ENCODE measurements at places on chromosomes 16 and 17.

DNA sequence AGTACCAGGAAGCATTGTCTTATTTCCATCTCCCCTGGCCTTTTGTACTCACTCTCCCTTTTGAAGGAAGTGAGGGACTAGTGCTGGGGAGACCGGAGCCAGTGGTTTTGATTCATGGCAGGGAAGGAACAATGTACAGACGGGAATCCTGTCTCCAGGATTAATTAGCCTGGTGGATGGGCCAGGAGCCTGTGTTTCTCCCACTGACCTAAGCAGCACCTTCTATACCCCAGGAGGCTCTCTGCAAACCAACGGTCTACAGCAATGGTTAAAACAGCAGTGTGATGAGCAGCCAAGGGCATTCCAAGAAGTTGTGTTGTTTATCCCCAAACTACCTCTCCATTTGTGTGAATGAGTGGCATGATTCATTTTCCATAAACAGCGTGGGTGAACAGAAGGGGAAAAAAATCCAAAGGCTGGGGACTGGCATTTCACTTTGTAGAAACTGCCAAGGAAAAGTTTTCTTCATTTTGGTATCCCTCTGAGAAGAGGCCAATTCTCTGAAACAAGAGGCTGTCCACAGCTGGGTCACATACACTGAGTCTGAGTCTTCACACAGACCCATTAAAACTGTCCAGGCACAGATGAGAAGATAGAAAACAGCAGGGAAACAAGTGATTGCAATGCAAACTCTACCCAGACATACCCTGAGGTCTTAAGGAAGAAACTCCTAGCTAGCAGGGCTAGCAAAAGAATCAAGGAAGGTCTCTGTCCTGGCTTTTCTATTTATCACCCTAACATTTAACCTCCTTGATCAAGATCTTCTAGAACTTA lies 18.1 kb downstream of the ANKFN1 start:
- DNase-seq: no peak

DNA sequence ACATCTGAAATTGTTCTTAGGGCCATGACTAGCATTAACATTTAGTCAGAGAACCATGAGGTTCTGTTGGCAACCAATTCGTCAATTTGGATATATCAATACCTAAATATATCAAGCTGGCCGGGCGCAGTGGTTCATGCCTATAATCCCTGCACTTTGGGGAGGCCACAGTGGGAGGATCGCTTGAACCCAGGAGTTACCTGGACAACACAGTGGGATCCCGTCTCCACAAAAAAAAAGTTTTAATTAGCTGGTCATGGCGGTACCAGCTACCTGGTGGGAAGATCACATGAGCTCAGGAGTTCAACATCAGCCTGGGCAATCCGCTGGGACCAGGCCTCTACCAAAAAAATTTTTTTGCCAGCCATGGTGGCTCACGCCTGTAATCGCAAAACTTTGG lies 8.4 kb downstream of the YWHAE start:
- no peak for DNase-seq

DNA sequence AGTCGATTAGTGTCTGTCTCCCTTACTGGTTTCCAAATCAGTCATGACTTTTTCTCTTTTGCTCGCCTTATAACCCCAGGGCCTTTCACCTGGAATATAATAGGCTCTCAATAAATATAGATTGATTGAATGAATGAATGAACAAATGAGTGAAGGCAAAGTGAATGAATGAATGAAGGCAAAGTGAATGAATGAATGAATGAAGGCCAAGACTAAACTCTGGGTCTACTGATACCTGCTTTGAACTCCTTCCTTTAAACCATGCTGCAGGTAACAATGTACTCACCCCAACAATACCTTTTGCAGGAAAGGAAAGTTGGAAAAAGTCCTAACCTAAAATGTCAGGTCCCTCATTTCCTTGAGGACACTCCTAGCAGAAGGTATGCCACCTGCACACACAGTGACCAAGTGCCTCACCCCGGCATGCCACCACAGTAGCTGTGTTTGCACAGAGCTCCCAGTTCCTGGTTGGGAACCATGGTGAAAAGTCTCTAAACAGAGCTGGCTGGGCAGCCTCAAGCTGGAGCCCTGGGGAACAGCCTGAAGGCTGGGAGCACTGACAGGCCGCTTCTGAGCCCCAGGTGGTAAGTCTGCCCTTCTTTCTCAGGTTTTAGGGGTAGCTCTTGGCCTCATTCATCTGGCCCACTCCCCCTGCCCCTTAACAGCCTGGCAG lies 42.7 kb upstream of the ANKFN1 start:
- no peak for DNase-seq

DNA sequence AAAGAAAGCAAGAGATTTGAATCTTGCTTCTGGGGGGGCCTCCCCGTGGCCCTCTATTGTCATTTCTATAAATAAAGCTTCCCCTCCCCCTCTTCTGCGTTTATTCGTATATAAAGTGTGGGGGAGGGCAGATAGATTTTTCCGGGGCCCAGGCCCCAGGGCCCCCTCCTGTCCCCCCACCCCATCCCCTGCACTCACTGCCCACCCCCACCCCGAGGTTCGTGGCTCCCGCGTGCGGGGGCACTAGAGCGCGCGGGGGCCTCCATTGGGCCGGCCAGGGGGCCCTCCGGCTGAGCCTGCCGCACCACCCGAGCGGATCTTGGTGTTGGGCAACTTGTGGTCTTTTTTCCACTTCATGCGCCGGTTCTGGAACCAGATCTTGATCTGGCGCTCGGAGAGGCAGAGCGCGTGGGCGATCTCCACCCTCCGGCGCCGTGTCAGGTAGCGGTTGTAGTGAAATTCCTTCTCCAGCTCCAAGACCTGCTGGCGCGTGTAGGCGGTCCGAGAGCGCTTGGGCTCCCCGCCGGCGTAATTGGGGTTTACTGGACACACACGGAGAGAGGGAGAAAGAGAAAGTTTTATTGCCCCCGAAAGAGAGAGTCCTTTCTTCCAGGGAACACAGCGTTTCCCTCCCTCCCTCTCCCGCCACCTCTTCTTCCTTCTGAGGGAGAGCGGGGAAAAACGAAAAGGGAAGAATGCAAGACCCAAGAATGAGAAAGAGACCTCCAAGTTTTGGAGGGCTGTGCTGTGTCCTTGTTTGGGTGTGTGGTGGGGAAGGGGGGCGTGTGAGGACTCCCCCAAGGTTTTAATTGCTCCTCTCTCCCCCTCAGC lies 1.5 kb downstream of the HOXB4 start:
- DNase-seq: no peak

DNA sequence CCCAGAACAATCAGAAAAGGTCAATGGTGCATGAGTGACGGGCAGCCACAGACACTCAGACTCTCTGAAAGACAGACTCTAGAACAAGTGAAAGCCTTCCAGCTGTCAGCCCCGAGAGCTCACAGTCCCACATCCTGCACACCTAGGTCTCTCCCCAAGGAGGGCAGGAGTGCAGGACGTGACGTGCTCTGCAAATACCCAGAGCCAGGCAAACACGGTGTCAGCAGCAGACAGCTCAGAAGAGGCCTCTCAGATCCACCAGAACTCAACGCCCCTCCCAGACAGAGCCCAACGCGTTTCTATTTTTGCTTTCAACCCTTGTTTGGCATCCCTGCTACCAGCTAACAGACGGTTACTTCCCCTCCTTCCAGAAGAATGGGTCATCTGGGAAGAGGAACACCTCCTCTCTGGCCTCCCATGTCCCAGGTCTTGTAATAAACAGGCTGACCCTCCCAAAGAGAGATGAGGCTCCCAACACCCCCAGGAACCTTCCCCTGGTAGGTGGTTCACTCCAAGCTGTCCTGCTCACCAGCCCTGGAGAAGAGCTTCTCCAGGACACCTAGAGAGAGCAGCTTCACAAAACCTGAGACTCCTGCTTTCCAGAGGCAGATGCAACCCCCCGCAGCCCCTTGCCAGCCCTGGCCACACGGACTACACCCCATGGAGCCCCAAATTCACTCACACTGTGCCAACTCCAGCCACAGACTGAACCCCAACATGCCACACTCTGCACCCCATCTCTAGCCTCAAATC lies 7.6 kb downstream of the PITPNM3 start:
- DNase-seq: no peak

DNA sequence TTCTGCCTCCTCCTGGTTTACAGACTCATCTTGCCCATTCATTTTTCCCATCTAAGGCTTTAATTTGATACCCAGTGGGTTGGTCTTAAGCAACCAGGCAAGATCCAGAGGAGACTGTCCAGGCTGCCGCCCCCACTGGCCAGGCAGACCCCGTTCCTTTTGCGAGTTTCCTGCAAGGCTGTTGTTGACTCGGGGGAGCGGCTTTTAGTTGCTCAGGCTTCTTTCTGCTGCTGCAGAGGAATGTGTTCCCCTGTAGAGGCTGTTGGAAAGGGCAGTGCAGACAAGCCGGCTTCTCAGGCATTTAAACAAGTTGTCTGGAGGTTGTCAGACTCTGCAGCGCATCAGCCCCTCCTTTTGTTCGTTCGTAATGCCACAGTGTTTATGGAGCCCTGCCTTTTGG lies 231.2 kb downstream of the PRKCA start:
- no peak for DNase-seq

- DNase-seq: no peak
These were observed at the start of gene CD300LD for GRCh38 chr17:74592087-74592990. Gene CD300LD, minus strand, starts transcription at chr17:74592283. Its CDS starts 81 bp downstream, at chr17:74592202.

DNA sequence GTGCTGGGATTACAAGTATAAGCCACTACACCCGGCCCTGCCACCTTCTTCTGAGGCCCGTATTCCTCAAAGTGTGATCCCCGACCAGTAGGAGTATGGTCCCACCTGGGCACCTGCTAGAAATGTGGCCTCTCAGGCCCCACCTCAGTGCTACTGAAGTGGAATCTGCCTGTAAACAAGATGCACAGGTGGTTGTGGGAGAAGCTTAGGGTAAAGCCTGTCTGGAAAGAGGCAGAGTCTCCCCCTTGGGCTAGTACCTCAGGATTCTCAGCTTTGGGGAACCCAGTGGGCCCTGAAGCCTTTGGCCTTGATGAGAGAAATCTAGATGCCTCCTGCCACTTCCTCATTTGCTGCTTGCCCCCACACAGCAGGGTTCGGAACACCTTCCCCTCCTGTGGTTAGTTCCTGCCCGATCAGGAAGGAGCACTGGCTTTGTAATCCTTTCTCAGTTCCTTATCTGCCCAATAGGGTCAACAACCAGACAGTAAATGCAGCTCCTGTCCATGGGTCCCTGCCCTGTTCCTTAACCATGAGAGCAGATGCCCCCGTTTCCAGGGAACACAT lies 25.2 kb downstream of the TK2 start:
- DNase-seq: no peak

DNA sequence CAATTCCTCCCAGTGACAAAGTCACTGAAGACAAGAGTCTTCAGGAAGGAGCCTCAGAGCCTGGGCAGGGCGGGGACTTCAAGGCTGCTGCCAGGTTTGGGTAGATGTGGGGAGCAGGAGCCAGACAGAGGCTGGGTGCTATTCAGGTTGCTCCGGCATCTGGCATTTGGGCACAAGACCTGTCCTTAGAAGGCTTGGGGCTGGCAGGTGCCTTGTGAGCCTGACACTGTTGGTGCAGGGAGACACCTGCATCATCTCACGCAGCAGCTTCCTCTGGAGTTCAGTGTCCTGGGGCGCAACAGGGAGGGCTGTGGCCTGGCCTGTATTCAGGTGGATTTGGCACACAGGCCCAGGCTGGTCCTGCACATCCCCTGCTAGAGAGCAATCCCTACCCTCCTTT lies 65.0 kb downstream of the MPRIP start:
- DNase-seq: no peak

- peak; percentile 69 for DNase-seq
These were observed 30.6 kb downstream of the CDRT15 start for GRCh38 chr17:14205992-14206461.

GRCh38 chr16:78242239-78242630 lies 142.8 kb downstream of the WWOX start:
- DNase-seq: no peak

DNA sequence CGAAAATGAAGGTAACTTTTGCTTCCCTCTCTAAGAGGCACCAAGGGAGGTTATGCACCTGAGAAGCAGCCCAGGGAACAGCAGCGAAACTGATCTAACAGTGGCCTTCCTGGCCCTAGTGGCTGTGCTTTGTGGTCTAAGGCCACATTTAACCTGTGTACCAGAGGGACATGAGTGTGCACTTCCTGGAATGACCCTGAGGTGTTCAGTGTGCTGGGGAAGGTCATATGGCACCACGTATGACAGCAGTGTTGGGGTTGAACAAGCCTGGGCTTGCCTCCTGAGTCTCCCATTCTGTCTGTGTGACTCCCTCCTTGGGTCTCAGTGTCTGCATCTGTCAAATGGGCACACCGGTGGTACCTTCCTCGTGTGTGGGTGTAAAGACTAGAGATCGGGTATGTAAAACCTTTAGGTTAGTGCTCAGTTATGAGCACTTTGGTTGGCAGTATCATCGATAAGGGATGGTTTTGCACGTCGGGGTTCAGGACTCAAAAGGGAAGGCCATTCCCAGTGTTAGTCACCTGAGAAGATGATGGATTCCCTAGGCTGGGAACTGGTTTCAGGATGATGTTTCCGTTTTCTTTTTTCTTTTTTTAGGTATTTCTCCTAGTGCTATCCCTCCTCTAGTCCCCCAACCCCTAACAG lies 31.9 kb downstream of the PLCG2 start:
- DNase-seq: no peak

GRCh38 chr17:66605541-66605940 lies 229.4 kb upstream of the CACNG5 start:
- no peak for DNase-seq

Measured in T-helper 22 cell (primary cell).